ENCODE measurements at places on chromosomes 1 and 21.

- no peak for DNase-seq
Measured at GRCh38 chr1:19488136-19488535, 2.8 kb upstream of the CAPZB start.

GRCh38 chr1:220690140-220691052 is at the start of gene C1orf115:
C1orf115 (plus strand) TSS chr1:220690363; CDS start chr1:220690403, 40 bp downstream.
- DNase-seq = peak; percentile 55

DNA sequence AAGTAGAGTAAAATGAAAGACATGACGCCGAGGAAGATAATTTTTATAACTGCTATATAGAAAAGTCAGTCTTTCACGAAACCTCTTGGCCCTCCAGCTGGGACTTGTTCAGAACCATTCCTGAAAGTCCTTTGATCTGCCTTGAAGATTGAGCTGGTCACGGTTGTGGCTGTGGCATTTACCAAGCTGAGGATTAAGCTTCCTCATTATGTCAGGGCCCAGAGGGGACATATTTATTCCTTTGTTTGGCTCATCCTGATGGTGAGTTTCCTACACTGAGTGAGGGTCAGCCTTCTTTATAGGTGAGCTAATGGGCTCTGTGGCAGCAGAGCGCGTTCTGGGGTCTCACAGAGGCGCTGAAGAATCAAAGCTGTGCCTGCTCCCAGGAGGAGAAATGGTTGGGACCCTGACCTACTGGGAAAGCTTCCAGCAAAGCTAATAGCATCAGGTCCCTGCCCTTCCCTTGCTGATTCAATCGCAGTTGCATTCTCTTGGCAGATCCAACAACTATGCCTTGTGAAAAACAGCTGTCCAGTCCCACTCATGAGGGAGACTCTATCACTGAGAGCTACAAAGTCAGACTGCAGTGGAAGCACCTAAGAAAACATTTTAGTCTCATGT is 43.2 kb upstream of the PBX1 start:
- DNase-seq = no peak

- no peak for DNase-seq
Measured at GRCh38 chr1:206754011-206754410, 16.6 kb upstream of the IL19 start.

GRCh38 chr1:10771789-10772188 is 24.7 kb downstream of the CASZ1 start:
- no peak for DNase-seq

- DNase-seq = no peak
Measured at GRCh38 chr1:39082811-39083576, 56.8 kb downstream of the NDUFS5 start.

- DNase-seq = no peak
Measured at GRCh38 chr1:70764747-70765146, 282.9 kb downstream of the PTGER3 start.

DNA sequence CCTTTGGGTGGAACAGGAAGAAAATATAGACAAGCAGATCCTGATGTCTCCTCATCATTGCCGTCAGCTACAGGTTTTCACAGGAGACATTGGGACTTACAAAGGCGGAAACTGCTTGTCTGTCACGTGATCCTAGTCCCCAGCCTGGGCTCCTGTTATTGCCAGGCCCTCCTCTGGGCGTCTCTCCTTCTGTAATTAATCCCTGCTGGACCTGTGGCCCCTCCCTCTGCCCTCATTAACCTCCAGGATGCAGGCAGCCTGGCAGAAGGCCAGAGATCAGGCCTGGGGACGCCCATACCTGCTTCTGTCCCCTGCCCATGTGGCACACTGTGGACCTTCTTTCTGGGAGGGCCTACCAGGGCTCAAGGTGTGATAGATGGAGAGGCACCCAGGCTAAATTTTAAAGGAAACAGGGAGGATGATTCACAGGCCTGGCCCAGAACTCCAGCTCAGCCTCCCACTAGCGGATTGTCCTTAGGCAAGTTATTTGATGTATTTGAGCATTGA is 2.4 kb downstream of the S100A5 start:
- peak; percentile 43 for DNase-seq

- no peak for DNase-seq
Measured at GRCh38 chr1:103373991-103374390, 151.5 kb upstream of the RNPC3 start.

DNA sequence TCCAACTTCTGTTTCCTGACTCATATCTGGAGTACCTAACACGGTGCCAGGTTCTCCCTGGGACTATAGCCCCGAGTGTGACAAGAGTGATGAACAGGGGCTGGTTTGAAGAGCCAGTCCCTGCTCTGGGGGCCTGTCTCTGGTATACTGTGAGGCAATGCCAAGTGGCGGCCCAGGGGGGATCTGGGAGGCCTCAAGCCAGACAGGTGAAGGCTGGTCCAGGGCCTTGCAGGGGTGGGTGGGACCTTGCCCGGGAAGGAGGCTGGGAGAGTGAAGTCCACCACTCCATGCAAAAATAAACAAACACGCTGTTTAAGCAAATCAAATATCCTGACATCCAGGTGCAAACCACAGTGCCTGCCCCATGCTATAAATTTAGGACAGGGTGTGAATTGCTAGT is 6.8 kb upstream of the PLXNA2 start:
- no peak for DNase-seq

GRCh38 chr21:41064334-41064791 is 103.6 kb upstream of the BACE2 start:
- no peak for DNase-seq

GRCh38 chr21:42833439-42833815 is 45.9 kb downstream of the WDR4 start:
- DNase-seq = no peak

- DNase-seq = no peak
Measured at GRCh38 chr21:23162198-23162946, 2164.2 kb downstream of the NCAM2 start.

GRCh38 chr1:229318056-229318455 is 24.8 kb downstream of the CCSAP start:
- no peak for DNase-seq

DNA sequence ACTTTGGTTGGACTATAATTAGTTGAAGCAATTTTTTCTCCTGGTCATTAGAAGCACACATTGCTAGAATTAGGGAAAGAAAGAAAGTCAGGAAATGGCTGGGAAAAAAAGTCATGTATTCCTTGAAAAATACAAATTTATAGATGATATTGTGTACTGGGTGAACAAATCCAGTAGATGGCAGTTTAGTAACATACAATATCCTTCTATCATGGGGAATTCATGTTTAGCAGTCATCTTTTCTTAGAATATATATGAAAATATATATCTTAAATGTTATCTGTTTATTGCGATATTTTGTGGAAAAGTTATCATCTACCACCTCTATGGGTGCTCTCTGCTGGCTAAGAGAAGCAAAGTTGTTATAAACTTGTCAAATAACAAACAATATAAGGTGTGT is 13.1 kb upstream of the ZRANB2 start:
- no peak for DNase-seq

GRCh38 chr1:217024911-217025310 is 301.7 kb upstream of the ESRRG start:
- DNase-seq = no peak

GRCh38 chr1:4172644-4173599 is 272.9 kb upstream of the C1orf174 start:
- no peak for DNase-seq

DNA sequence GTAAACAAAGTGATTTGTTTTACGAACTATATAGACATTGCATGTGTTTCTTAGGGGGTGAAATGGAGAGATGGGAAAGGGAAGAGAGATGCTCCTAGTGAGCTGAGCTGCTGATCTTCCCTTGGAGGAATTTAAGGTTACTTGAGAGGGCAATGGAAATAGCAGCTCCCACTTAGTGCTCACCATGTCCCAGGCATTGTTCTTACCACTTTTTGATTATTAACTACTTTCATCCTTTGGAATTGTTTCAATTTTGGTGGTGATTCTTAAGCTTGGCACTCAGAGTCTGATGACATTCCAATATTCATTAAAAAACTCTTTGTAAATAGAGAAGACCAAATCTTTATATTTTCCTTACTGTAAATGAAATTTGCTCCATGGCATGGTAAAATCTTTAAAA is 124.9 kb downstream of the ITSN1 start:
- DNase-seq = no peak

GRCh38 chr1:119868176-119868575 is 28.1 kb downstream of the ADAM30 start:
- no peak for DNase-seq

GRCh38 chr1:154493276-154493675 is 8.7 kb upstream of the TDRD10 start:
- no peak for DNase-seq

- DNase-seq = no peak
Measured at GRCh38 chr1:156488566-156489165, 11.9 kb downstream of the MEF2D start.

DNA sequence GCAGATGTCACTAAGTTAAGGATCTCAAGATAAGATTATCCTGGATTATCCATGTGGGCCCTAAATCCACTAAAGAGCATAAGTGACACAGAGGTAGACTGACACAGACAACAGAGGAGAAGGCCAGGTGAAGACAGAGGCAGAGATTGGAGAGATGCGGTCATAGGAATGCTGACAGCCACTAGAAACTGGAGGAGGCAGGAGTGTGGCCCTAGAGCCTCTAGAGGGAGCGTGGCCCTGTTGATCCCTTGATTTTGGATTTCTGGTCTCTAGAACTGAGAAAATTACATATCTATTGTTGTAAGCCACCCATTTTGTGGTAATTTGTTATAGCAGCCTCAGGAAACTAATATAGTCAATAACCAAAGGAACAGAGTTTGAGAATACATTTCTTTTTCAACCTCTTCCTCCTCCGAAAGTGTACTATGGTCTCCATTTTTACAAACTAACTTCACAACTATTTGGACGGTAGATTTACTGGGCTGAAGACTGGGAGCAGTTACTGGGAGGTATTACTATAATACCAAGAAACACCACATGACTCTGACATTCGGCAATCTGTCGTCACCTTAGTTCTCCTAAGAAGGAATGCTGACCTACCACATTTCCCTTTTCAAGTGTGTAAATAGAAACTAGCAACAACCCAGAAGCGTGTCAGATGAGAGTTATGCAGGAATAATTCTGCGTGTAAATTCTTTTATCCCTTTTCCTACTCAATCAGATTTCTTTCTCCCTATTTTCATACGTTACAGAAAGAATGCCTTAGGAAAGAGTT is 116.0 kb upstream of the ZNHIT6 start:
- DNase-seq = no peak

DNA sequence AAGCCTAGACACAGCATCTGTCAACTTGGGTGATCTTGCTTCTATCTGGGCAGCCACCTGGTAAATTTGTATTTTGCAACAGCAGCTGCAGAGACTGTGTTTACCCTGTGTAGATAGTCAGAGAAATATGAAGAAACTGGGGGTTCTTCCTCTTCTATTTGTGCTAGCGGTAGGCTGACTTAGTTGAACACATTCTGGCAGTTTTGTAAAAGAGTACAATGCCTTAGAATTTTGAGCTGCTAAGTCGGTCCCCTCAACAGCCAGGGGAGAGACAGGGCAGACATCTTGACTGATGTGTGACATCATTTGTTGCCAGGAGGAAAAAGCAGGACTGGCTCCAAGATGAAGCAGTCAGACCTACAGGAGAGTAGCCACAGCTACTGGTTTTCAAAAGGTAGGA is 53.7 kb downstream of the KCNJ6 start:
- DNase-seq = no peak

- DNase-seq = no peak
Measured at GRCh38 chr1:72845981-72846380, 563.6 kb upstream of the NEGR1 start.

DNA sequence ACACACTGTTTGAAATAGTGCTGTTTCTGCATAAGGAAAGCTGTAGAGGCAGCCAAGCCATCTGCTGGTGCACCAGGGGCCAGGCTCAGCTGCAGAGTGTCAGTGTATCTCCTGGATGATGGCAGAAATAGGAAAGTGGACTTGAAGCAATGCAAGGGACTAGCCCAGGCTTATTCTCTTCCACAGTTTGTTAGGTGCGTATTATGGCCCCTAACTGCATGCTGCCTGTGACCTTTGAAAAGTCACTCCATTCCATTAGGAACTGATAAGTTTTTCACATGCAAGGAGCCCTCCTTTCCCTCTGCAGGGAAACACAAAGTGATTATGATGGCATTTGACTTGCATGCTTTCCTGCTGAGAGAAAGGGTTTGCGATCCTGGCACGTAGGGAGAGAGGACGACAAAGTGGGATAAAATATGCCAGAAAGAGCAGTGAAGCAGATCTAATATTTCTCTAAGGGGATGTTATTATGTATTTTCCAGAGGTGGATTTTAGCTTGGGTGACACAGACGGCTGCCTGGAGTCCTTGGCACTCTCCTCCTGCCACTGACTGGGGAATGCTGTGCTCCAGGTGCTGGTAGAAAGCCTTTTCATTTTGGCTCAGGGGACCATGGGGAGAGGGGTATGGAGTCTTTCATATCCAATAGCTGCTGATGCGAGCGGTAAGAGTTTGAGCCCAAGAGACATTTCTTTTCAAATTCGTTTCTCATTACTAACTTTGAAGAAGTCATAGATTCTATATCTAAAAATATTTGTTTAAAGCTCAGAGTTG is 402.1 kb upstream of the B3GALT2 start:
- DNase-seq = no peak

GRCh38 chr21:44778499-44778911 is 23.1 kb downstream of the UBE2G2 start:
- DNase-seq = no peak
